ENCODE measurements at places on chromosomes 1 and 21. TPM values are rescaled to one million over a fixed set of nuclear protein-coding genes. Genes with fewer than 3 reads are reported as not detected.
A peak's percentile ranks its signal among the peaks of the same experiment; 100 is the strongest.

HMCN1 gene
- total RNA-seq: 36.9 TPM

CFHR5 gene
- not detected for total RNA-seq

KANK4 gene
- 6.2 TPM for total RNA-seq

ERG gene
- 17.1 TPM for total RNA-seq

GRCh38 chr1:41333146-41333784, 28.0 kb upstream of the FOXO6 start:
- DNase-seq: no peak

DNA sequence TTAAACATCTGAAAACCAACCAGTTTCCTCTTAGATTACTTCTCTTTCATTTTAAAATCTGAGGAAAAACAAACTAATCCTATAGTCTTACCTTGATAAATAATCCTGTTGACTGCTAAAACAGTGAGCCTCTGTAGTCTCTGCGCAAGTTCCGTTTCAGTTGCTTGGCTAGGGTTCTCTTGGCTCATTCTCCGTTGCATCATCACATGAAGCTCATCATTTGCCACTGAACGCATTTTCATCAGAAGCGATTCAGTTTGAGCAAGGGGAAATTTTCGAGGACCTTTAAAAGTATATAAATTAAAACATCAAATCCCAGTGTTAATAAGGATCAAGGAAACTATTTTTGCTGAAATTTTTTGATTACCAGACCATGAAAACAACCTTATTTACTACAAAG, 96.7 kb upstream of the GNG4 start:
- DNase-seq: no peak

DNA sequence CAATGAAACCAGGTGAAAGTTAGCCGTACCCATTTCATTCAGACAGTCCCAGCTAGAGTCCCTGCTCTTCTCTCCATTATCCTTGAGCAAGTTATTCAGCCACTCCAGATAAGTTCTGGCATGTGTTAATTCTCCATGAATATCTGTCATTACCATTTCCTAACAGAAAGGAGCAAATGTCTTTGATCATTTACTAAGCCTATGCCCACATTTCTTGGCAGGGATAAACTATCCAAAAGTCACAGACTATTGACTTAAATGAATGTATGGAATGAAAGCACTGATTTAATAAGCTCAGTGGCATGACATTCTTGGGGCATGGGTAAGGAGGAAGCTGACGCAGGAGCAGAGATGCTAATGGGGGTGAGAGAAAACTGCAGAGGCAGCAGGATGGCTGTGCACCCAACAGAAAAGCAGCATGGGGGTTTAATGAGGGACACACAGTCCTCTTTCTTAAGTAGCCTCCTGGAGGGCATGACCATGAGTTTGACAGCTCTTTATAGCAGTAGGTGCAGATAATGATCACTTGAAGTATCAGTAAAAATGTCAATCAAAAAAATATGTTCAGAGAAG, 17.6 kb upstream of the DHCR24 start:
- no peak for DNase-seq

GRCh38 chr1:54300401-54300800, 100.4 kb downstream of the MRPL37 start:
- no peak for DNase-seq

- no peak for DNase-seq
Measured at GRCh38 chr21:28142697-28143096, 850.0 kb downstream of the LTN1 start.

PSMB4 gene
- total RNA-seq: 217 TPM

DNA sequence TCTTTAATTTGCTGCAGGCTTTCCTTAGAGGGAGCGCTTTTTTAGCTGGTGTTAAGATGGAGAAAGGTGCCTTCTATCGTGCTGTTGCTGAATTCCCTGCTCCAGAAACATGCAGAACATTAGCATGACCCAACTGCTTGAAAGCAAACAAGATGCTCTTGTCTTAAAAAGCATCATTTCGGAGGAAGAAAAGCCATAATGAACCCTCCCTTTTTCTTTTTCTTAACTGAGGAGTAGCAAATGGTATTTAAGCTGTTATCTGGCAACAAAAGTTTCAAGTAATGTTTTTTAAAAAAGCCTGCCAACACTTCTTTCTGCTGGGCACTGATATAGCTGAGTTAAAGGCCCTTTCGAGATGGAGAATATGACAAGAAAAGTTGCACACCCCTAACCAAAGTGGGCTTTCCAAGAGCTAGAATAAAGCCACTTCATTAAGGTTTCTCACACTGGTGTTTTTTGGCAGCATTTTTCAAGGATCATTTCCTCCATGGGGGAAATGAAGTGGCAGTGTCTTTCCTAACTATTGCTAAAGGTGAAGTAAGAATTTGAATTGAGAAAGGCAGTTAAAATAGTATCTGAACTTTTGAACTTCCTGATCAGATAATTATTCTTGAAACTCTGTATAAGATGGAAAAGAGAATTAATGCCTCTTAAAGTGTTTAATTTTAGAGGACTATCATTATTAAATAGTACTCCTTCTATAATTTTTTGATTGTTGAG, 38.8 kb downstream of the ST6GALNAC5 start:
- no peak for DNase-seq

FCMR gene
- 0.95 TPM for total RNA-seq

C1orf87 gene
- not detected for total RNA-seq

CYP4Z1 gene
- total RNA-seq: 0.53 TPM

- peak; percentile 77 for DNase-seq
Measured at GRCh38 chr21:34129039-34129891, 55.9 kb downstream of the MRPS6 start.

DNA sequence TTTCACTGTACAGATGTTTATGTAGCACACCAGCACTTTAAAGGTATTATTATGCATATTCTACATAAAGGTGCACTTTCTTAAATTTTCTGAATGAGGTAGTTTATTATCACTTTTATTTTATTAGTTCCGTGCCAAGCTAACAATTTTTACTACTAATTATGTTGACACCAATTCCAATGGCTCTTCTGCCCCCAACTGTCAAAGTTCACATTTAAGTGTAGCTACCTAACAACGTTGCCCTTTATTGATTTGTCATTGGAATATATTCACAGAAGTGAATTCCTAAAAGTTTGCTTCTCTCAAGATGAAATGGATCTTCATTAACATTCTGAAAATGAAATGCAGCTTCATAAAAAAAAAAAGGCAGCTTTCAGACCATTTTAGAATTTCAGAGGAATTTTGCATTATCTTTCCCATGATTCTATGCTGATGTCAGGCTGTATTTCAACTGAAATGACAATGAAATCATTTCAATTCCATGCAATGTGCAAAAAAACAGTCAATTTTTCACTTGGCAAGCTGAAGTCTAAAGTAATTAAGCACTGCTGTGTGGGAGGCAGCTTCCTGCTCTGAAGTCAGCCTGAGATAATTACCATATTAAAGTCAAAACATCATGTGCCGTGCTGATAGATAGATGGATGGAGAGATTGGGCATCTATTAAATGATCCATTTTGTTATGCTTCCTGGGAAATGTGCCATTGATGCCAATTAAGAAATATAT, 229.2 kb downstream of the TTLL7 start:
- DNase-seq: no peak

GRCh38 chr1:112356765-112357164, 39.2 kb upstream of the CTTNBP2NL start:
- DNase-seq: no peak

DNA sequence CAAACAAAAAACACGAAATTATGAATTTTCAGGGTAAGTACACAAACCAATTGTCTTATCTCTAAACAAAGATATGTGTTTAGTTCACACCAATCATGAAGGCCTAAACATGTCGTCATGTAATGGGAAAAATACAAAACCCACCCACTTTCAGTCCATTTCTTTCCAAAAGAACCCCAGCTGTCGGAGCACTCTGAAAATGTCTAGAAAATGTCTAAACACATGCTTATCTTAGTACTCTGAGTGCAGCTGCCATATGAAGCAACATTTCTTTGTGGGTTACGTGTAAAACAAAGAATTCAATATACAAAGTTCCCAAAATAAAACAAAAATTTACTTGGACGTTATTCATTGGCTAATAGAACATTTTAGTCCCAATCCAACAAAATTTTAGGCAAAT, 22.7 kb downstream of the SERBP1 start:
- DNase-seq: no peak

FCN3 gene
- not detected for total RNA-seq

DCDC2B gene
- not detected for total RNA-seq

- peak; percentile 68 for DNase-seq
Measured at GRCh38 chr1:246492611-246493245, 14.4 kb downstream of the SMYD3 start.

DNA sequence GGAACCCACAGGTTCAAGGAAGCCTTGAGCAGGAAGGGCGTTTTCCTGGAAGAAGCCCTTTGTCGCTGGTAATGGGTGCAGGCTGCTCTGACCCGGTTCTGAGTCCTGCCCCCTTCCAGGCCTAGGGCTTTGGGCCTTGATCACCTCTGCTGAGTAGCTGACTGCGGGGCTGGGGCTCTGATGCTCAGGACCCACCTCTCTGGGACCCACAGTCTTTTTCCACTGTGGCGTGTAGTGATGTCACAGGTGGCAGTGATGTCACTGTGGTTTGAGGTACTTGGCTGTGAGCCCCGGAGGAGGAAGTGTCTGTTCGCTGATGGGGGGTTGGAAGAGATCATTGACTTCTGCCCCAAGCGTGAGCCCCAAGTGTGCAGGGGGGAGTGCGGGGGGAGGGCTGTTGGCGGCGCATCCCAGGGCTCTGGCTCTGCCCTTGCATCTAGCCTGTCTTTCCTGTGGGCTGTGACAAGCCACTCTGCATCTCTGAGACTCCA, 6.9 kb downstream of the TNFRSF1B start:
- DNase-seq: no peak

NR5A2 gene
- total RNA-seq: 9.0 TPM

DNA sequence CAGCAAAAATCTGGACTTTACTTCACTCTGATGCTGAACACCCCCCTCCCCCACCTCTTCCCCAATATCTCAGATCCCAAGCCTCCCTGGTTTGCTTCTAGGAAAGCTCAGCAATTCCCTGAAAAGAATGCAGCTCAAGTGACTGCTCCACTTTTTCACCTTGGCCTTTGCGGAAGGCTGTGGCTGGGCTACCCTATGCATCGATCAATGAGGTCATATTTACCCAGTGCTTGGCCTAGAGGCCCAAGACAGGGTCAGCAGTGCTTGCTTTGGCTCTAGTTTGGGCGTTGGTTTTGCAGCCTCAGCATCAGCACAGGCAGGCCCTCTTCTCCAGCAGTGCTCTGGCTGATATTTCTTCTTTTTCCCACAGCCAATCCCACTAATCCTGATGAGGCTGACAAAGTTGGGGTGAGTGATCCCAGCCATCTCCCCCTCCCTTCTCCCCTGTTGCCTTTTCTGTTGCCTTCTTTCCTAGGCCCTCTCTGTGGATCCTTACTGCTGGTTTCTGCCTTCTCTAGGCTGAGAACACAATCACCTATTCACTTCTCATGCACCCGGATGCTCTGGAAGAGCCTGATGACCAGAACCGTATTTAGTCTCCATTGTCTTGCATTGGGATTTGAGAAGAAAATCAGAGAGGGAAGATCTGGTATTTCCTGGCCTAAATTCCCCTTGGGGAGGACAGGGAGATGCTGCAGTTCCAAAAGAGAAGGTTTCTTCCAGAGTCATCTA, 14.2 kb downstream of the FCGR2B start:
- no peak for DNase-seq

CACNA1S gene
- 1.9 TPM for total RNA-seq

All from urinary bladder (tissue), 4 donors.